ENCODE measurements at places on chromosomes 1 and 21.

DNA sequence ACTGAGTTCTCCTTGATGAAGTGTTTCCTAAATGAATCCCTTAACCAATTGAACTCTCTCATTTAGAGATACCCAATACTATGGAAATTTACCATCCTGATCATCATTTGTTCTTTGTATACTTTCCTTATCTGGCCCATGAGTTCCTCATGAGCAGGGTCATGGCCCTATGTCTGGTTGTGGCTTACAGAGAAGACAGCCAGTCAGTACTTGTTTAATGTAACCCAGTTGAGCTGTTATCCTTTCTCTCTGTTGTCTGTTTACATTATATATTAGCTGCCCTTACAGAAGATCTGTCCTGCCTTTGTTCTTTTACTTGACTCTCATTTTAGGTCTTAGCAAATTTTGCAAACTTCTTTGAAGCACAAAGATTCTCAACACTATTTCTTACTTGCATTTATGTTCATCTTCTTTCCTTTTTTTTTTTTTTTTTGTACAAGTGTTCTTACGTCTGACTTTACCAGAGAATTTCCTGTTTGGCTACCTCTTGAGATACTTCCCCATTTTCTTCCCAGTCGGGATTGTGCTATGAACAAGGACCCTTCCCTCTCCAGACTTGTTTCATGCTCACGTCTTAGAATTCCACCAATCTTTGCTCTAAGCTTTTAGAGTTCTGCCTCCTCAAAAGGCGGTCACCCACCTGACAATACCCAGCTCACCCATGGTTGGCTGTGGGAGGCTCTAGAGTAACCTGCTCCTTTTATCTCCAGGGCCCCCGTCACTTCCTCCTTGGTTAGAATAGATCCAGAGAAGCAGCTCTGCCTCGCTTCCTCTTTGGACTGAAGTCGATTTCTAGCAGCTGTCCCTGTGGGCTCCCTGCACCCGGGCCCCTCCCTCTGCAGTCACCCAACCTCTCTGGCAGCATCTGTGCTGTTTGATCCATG, 53.6 kb upstream of the RUNX1 start:
- DNase-seq = no peak

DNA sequence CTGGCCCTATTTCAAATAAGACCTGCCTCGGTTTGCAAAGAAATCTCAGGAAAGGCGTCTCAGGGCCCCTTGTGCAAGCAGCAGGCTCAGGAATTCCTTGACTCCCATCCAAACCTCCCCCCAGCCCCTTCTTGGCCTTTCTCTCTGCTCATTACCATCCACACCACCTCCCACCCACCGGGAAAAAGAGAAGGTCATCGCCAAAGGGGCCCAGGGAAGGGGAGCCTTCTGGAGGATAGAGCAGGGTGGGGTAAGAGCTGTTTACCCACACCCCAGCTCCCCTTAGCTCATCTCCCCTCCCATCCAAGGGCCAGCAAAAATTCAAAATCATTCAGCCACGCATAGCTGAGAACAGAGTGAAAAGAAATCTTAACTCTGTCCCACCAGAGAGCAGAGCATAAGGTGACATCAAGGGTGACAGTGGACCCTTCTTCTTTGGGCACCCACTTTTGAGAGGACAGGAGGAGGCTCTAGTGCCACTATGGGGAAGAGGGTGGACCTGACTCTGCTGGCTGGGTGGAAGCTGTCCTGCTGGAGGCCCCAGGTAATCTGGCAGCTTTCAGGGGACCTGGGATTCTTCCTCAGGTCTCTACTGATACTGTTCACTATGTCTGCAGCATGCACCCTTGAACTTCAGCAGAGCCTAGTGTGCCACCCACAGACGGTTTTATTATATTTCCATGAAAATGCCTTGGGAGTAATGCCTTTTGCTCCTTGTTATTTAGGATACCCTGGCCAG, 3.9 kb upstream of the WNT2B start:
- DNase-seq = no peak

- DNase-seq = peak; percentile 73
Measured at GRCh38 chr1:156359973-156360372, 9.0 kb upstream of the RHBG start.

GRCh38 chr1:194039578-194039977, 853.2 kb upstream of the B3GALT2 start:
- DNase-seq = no peak

DNA sequence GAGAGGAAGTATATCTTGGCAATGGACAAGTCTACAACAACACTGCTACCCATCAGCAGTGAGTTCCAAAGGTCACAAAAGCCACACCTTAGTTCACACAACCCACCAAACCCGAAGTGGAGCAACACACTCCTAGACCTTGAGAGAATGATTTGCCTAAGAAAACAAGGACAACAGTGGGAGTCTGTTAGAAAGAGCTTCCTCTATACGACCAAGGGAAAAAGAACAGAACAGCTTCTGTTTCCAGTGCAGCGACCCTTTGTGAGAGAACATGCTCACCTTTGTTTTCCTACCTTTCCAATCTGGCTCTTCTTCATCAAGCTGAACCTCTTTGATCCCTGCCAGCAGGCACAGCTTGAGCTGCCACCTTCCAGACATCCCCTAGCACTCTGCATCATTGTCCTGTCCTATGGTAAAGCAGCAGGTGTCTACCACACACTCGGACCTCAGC, 56.7 kb upstream of the PALMD start:
- no peak for DNase-seq

GRCh38 chr1:43442756-43443155, 11.0 kb downstream of the HYI start:
- no peak for DNase-seq

- DNase-seq = no peak
Measured at GRCh38 chr1:157734321-157734720, 33.8 kb upstream of the FCRL3 start.

DNA sequence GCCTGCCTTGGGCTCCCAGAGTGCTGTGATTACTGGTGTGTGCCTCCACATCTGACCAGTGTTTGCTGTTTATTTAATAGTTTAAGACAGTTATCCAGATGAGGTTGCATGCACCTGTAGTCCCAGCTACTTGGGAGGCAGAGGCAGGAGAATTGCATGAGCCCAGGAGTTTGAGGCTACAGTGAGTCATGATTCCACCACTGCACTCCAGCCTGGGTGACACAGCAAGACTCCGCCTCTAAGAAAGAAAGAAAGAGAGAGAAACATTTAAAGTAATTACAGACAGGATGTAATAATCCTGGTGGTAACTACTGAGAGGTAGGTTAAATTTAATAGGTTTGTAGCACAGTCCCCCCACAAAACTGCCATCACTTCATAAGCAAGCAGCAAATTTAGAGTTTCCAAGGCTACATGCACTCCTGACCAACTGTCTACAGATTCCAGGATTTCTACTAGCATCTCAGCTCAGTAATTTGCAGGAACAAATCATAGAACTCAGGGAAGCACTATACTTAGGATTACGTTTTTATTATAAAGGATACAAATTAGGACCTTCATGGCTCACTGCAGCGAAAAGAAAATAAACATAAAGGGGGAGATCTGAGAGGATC, 89.6 kb downstream of the PKN2 start:
- no peak for DNase-seq

GRCh38 chr1:224458996-224459395, 24.4 kb upstream of the WDR26 start:
- no peak for DNase-seq

GRCh38 chr21:28333578-28334075, 659.0 kb downstream of the LTN1 start:
- no peak for DNase-seq

- no peak for DNase-seq
Measured at GRCh38 chr1:51293898-51294515, 36.4 kb downstream of the TTC39A start.

DNA sequence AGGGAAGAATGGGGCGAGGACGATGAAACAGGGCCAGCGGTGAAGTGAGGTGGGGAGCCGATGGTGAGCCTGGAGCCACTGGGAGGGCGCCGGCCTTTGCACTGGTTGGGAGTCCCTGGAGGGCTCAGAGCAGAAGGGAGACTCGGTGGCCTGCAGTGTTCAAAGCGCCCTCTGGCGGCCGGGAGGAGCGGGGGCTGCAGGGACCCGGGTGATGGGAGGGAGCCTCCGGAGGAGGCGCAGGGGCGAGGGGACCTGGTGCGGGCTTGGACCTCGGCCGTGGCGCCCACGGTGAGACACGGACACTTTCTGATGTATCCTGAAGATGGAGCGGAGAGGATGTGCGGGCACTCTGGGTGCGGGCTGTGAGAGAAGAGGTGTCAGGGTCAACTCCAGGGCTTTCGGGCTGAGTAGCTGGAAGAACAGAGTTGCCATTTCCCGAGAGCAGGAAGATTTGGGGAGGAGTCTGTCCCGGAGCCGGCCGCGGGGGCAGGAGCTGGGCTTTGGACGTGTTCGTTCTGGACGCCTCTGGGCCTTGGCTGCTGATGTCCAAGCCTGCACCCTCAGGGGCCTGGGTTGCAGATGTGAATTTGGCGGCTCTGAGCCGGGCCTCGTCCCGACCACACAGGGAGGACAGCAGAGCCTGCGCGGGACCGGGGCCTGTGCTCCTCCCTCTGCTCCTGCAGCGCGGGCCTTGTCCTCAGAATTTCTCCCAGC, 29.7 kb downstream of the HEYL start:
- DNase-seq = peak; percentile 87

GRCh38 chr1:20574686-20575540, 14.0 kb upstream of the CDA start:
- peak; percentile 88 for DNase-seq

GRCh38 chr1:94416901-94417727, 1.1 kb upstream of the ABCD3 start:
- DNase-seq = no peak

GRCh38 chr1:162639718-162640117, 7.5 kb downstream of the DDR2 start:
- no peak for DNase-seq

DNA sequence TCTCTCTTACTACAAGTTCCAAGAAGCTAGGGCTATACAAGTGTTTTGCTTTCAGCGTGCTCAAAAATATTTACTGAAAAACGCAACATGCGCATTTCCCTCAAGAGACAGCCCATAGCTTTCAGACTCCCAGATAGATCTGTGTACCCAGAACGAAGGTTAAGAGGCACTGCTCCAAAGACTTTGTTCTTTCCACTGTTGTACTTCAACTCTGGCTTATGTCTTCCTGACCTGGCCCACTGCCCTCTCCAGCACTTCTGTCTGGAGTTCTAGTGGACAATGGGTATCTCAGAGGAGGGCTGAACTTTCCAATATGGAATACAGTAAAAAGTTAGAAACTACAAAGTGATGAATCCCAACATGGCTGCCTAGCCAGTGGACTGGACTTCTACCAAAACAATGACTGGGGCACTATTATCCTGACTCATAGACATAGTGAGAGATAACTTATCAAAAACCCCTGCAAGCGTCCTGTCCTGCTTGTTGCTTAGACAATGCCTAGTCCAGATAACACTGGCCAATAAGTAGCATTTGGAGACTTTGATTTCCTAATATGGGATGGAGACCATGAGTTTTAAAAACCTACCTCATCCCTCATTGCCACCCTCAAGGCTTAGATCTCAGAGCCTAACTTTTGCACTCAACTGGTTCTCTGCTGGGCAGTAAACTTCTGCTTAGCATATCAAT, 8.8 kb upstream of the ADAR start:
- no peak for DNase-seq

DNA sequence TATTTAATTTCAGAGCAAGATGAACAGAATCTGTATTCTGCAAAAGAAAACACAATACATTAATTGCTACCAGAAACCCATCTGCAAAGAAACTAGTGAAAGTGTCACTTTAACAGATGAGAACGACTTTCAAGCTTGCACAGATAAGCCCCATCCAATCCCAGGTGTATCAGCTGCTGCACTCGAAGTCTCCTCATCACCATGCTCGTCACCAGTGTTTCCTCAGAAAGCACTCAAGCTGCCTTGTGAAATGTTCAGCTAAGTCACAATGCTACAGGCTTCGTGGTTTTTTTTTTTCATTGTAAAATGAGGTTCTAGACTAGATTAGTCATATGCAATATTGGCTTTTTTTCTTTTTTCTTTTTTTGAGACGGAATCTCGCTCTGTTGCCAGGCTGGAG, 3.3 kb upstream of the TOMM20 start:
- DNase-seq = no peak

- no peak for DNase-seq
Measured at GRCh38 chr21:14058566-14058965, 152.2 kb downstream of the LIPI start.

GRCh38 chr21:33734291-33734690, 92.0 kb downstream of the ITSN1 start:
- no peak for DNase-seq

GRCh38 chr1:202643397-202644218, 66.6 kb downstream of the SYT2 start:
- peak; percentile 28 for DNase-seq

DNA sequence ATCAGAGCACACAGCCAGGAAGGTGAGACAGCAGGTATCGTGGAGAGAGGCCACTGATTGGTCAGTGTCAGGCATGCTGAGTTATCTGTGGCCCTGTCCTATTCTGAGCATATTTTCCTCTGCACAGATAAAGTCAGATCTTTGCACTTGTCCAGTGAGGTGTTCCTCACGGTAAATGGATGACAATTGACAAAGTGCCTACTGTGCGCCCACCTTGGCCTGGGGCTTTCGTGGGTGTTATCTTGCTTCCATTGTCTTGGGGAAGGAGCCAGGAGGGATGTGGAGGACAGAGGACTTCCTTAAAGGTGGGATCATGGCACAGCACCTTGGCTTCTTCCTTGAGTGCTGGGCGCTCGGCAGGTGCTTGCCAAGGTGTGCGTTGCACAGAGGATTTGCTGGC, 46.0 kb upstream of the WNT4 start:
- DNase-seq = no peak

- DNase-seq = no peak
Measured at GRCh38 chr21:41932576-41933312, 21.1 kb downstream of the C2CD2 start.

DNA sequence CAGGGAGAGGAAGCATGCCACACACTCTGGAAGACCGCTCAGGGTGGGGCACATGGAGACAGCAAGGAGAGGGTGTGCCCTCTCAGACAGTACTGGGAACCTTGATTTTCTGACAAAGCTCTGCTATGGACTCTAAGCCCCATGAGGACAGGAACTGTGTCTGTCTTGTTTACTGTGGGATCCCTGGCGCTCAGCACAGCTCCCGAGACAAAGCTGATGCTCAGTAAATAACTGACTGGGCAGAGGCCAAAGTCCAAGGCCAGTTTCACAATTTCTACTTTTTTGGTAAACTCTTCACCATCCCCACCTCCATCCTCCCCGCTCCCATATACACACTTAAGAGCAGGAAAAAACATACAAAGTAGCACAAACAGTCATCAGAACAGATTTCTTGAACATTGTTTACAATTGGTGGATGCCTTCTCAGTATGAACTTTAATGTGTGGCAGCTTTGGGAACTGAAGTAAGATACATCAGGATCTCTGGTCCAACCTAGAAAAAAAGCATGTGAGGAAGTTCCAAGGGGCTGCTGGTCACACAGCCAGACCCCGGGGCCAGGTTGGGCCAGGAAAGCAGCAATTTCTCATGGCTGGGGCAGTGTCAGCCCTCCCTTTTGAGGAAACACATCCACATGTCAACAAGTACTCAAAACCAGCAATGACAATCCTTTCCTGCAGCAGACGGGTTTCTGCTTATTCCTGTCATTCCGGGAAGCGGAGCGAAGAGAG, 5.6 kb upstream of the AHCYL1 start:
- no peak for DNase-seq
